ENCODE measurements at places on chromosomes 11 and 22. TPM values are rescaled to one million over a fixed set of nuclear protein-coding genes. Genes with fewer than 3 reads are reported as not detected.

DNA sequence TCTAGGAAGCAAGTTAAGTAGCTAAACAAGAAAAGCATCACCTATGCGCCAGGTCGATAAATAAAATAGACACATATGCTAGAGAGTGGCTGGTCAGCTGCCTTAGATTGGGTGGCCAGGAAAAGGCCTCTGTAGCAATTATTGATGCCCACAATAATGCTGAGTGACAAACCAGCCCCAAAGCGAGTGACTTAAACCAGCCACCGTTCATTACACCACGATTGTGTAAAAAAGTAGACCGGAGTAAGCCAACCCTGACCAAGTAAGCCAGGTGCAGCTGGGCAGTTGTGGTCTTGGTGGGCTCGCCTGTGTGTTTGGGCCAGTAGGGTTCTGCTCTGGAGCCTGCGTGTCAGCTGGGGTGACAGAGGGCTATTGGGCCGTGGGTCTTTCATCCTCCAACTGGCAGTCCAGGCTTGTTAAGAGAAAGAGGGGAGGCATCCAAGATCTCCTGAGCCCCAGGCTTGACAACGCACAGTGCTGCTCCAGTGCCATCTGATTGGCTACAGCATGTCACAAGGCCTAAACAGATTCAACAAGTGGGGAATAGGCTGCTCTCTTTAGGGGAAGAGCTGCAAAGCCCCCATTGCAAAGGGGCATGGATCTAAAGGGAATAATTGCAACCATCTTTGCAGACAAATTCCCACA lies 100.4 kb upstream of the PARVA start:
- no peak overlapping the region for H3K4me3 ChIP-seq
- no peaks in the 10 kb centered on the region for H3K27me3 ChIP-seq
- no peak overlapping the region for H3K27ac ChIP-seq

- H3K27me3 ChIP-seq = no peaks in the 10 kb centered on the region
- peak overlapping the region; percentile 96 for H3K27ac ChIP-seq
- no peak overlapping the region for H3K4me3 ChIP-seq
- H3K36me3 ChIP-seq = no peaks in the 10 kb centered on the region
- no peaks in the 10 kb centered on the region for H3K4me1 ChIP-seq
Measured at GRCh38 chr22:40720538-40721256, 41.4 kb downstream of the MCHR1 start.

GRCh38 chr11:115659061-115659963 lies 155.1 kb upstream of the CADM1 start:
- DNase-seq = peak; percentile 79
- peak overlapping the region; percentile 81 for H3K4me3 ChIP-seq
- peaks cover 6% of the 10 kb centered on the region for H3K4me1 ChIP-seq
- peaks cover 67% of the 10 kb centered on the region for H3K27me3 ChIP-seq

The AGBL2 gene
- 8.7 TPM for total RNA-seq

The TREH gene
- not detected for total RNA-seq
